Left cardiac atrium (tissue), 4 donors: ENCODE measurements at places on chromosomes 4 and X. TPM values are rescaled to one million over a fixed set of nuclear protein-coding genes. Genes with fewer than 3 reads are reported as not detected.
A peak's percentile ranks its signal among the peaks of the same experiment; 100 is the strongest.

The ZNF518B gene
- total RNA-seq, result 29.7 TPM

GRCh38 chrX:72001906-72002305, 91.3 kb downstream of the NHSL2 start:
- no peak for DNase-seq

DNA sequence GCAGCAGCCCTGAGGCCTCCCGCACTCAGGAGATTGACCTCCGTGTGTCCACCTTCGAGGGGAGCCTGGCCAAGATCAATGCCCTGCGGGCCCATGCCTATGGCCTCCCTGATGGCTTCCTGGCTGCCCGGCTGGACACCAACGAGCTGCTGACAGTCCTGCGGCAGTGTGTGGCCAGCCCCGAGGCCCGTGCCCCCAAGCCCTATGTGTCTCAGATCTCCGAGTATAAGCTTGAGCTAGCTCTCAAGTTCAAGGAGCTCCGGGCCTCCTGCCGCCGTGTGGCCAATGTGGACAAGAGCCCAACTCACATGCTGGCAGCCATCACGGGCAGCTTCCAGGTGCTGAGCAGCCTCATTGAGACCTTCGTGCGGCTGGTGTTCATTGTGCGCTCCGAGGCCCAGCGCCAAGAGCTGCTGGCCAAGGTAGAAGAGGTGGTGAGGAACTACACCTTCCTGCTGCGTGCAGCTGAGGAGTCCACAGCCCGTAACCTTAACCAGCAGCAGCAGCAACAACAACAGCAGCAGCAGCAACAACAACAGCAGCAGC, 25.5 kb upstream of the PRPS1 start:
- DNase-seq, result no peak

GRCh38 chr4:138907174-138907573, 108.4 kb upstream of the NOCT start:
- DNase-seq, result no peak

DNA sequence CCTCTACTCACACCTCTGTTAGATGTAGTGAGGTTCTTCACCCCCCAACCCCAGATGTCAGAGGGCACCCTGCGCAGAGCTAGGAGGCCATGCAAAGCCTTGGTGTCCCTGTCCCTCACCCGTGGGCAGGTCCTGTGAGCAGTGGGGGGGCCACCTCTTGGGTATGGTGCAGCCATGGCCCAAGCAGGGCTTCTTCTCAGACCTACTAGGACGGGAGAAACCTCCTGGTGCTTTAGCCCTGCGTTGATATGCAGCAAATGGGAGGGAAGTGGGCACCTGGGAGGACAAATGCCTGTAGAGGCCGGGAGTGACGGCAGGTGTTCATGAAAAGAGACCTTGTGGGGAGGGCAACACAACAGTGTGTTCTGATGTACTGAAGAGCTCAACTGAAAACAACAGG, 38.5 kb upstream of the MSANTD1 start:
- DNase-seq, result no peak

GRCh38 chr4:110629214-110629754, 6.4 kb upstream of the PITX2 start:
- DNase-seq, result no peak

DNA sequence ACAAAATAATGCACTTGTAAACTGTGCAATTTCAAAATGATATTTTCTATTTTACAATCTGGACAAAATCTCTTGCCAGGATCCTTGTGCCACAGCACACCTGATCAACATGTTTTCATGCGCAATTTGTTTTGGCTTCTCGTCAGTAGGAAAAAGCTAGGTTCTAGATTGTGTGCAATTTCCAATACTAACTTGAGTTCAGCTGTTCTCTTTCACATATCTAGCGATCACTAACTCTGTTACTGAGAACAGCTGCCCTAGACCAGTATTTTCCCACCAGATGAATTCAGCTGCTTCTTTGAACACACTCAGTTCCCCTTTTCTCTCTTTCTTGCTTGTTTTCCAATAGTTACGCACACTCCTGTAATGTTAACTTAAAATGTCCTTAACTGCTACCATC, 131.2 kb downstream of the MAGEB5 start:
- no peak for DNase-seq

GRCh38 chrX:97909245-97909644, 1025.5 kb downstream of the RPA4 start:
- DNase-seq, result no peak

GRCh38 chr4:108427946-108428485, 192.4 kb upstream of the RPL34 start:
- no peak for DNase-seq

DNA sequence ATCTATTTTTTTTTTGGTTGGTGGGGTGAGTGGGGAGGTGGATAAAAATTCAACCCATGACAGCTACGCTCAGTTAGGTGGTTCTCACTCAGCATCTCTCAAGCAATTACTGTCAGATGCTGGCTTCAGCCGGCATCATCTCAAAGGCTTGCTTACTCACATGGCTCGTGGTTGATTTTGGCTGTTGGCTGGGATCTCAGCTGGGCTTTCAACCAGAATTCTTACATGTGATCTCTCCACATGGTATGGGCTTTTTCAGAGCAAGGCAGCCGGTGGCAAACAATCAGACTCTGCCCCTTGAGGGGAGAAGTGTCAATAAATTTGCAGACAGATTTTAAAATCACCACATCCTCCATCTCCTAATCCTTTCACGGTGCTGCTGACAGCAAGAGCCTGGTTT, 47.2 kb downstream of the SLC34A2 start:
- DNase-seq, result no peak

The PHEX gene
- total RNA-seq, result 0.29 TPM

- DNase-seq, result peak; percentile 37
These were observed at the start of gene SYTL4 for GRCh38 chrX:100731441-100732281. Gene SYTL4 (minus strand): TSS chrX:100732121. CDS start chrX:100702037, 30,084 bp downstream.

DNA sequence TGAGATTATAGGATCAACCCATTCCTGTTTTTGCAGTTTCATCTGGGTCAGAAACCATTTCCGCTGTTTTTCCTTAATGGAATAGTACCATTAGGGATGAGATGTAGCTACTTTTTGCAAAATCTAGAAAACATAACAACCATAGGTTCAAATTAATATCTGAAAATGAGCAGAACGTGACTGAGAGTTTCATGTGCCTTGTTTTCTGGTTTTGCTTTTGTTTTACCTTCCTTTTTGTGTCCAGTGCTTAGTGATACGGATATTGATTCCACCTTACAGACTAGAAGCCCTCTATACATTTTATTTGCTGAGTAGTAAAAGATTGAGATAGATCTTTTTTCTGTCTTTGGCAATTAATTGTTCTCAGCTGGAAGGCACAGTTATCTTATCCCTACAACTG, 46.5 kb downstream of the SNX25 start:
- no peak for DNase-seq

The SRPK3 gene
- total RNA-seq, result 24.1 TPM

The CSAG3 gene
- total RNA-seq, result not detected

DNA sequence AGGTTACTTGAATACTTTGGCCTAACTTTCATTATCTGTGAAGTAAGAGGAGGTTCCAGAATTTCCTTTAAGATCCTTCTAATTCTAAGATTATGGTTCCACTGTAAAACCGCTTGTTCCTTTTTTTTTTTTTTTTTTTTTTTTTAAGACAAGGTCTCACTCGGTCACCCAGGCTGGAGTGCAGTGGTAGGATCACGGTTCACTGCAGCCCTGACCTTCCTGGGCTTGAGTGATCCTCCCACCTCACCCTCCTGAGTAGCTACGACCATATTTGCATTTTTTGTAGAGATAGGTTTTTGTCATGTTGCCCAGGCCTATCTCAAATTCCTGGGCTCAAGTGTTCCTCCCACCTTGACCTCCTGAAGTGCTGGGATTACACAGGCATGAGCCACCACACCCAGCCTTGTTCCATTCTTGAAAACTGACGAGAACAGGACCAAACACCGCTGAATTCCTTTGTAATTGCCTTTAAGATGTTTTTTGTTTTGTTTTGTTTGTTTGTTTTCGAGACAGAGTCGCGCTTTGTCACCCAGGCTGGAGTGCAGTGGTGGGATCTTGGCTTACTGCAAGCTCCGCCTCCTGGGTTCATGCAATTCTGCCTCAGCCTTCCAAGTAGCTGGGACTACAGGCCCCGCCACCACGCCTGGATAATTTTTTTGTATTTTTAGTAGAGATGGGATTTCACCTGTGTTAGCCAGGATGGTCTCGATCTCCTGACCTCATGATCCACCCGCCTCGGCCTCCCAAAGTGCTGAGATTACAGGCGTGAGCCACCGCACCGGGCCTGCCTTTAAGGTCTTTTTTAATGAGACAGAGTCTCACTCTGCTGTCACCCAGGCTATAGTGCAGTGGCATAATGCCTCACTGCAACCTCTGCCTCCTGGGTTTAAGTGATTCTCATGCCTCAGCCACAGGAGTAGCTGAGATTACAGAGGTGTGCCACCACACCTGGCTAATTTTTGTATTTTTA, 6.8 kb downstream of the PDS5A start:
- no peak for DNase-seq

GRCh38 chrX:54358424-54359211, 772 bp upstream of the WNK3 start:
- DNase-seq, result peak; percentile 65

- no peak for DNase-seq
These were observed 86.3 kb downstream of the ZNF827 start for GRCh38 chr4:145852256-145852839.

DNA sequence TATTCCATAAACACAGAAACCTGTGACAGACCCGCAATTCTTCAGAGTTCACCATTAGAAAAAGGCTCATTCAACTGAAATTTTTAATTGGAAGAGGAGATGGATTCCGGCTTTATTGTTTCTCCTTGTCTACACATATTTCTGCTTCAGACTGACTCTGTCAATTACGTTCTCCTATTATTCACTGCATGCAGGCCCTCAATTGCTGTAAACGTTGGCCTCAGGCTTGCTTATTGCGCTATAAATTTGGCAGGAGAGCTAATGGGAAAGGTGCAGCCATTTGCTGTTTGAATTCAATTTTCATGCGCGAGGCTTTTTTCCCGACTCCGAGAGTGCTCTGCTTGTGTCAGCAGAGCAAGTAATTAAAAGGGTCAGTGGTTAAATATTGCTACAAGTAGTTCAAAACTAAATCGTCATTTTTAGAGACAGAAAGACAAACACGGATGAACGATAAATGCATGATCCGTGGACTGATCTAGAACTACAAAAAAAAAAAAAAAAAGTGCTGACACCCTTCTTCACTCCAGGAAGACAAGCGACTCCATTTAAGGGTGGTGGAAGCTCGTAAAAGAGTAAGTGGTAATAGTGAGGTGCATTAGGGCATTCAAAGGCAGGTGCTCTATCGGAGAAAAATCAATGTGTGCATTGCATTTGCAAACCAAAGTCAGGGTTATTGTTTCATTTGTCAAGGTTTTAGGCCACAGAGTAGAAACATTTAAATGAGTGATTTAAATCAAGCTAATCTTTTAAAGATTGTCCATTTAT, 841.6 kb upstream of the FRG1 start:
- no peak for DNase-seq

DNA sequence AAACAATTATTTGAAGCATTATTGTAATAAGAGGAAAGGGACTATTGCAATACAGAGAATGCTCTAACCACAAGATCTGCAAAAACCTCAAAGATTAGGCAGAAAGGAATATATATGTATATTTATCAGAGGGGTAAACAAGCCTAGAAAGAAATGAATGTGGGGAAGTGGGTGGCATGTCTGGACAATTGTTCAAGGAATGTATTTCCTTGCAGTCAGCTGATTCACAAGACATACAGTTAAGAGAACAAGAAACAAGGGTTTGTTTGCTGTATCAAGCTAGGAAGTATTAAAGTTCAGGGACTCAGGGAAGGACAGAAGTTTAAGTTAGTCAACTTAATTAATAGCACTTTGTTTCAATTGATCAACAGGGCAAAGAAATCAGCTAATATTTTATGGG, 514.7 kb downstream of the CENPC start:
- DNase-seq, result no peak

- DNase-seq, result no peak
These were observed 27.5 kb downstream of the POU3F4 start for GRCh38 chrX:83535417-83536196.

DNA sequence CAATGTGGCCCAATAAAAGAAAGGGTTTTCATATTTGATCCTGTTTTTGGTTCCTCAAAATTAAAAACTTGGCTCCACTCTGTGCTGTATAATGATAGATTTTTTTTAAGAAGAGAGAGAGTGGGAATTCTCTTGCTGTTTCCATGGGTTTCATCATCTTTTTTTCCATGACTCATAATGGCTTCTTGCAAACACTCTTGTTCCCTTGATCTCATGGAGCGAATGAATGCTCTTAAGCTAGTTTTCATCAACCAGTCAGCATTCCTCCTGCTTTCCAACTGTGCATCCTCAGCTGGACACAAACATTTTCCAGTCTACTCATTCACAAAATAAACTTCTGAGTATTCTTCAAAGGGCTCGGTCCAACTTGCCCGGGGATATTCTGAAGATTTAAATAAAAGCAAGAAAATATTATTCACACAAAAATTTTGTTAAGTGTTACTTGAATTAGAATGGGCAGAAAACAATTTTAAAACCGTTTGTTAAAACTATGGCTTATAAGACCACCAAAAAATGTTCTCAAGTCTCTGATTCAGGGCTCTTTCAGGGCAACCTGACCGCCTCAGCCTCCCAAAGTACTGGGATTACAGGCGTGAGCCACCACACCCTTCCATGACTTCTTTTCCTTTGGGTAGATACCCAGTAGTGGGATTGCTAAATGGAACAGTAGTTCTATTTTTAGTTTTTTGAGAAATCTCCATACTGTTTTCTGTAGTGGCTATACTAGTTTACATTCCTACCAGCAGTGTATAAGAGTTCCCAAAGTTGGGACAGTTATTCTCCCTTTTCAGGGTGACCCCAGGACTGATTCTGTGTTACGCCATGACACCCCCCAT, 64.7 kb downstream of the TMEM156 start:
- no peak for DNase-seq

GRCh38 chr4:118335324-118335723, 17.5 kb downstream of the PRSS12 start:
- no peak for DNase-seq

The ABCG2 gene
- total RNA-seq, result 1.6 TPM

- DNase-seq, result no peak
These were observed 102.8 kb downstream of the CHRDL1 start for GRCh38 chrX:110692866-110693265.

DNA sequence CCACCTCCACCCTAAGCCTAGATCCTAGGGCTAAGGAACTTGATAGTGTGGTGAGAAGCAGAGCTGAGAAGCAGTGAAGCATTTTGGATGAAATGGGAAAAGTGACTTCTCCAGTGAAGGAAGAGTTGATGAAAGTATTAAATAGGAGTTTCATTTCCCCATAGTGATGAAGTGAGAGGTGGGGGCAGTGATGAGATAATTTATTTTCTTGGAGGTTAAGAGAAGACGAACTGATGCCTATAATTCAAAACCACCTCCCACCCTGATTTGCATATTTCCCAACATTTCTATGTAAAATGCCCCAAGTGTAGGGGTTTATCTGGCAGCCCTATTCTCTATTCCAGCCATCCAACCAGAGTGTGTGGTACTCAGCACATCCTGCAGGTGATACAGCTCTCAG, 6.3 kb downstream of the LONRF3 start:
- no peak for DNase-seq

DNA sequence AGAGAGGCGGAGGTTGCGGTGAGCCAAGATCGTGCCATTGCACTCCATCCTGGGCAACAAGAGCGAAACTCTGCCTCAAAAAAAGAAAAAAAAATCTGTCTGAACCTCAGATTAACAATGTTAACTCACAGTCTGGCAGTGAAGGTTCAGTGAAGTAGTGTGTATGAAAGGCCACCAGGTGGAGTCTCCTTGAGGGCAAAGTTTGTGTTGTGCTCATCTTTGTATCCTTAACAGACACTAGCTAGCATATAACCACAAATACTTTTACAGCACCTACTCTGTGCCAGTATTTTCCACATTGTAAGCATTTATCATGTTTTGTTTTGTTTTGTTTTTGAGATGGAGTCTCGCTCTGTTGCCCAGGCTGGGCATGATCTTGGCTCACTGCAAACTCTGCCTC, 46.0 kb upstream of the MGST2 start:
- no peak for DNase-seq

The AGTR2 gene
- 0.41 TPM for total RNA-seq

- DNase-seq, result no peak
These were observed 592.5 kb upstream of the GRIA3 start for GRCh38 chrX:122591546-122591945.
